ENCODE measurements at places on chromosomes 4 and X. TPM values are rescaled to one million over a fixed set of nuclear protein-coding genes. Genes with fewer than 3 reads are reported as not detected.

GRCh38 chr4:123477711-123478209, 81.2 kb downstream of the SPRY1 start:
- DNase-seq = no peak

- DNase-seq = no peak
Measured at GRCh38 chr4:146058531-146058930, 117.0 kb upstream of the LSM6 start.

DNA sequence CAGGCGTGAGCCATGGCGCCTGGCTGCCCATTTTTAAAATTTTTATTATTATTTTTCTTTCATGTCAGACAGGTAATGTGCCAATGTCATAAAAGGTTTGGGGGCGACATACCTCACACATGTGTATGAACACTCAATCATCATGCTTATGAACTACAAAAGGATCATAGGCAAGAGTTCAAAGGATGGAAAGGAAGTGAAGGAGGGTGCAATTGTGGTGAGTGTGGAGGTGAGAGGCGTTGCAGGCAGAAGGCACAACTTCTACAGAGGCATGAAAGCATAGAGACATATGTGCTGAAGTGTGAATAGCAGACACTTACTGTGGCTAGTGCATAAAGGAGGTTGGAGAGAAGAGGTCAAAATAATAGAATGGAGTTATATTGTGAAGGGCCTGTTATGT, 4.0 kb downstream of the IGFBP7 start:
- DNase-seq = no peak

GYPA gene
- not detected for total RNA-seq

DNA sequence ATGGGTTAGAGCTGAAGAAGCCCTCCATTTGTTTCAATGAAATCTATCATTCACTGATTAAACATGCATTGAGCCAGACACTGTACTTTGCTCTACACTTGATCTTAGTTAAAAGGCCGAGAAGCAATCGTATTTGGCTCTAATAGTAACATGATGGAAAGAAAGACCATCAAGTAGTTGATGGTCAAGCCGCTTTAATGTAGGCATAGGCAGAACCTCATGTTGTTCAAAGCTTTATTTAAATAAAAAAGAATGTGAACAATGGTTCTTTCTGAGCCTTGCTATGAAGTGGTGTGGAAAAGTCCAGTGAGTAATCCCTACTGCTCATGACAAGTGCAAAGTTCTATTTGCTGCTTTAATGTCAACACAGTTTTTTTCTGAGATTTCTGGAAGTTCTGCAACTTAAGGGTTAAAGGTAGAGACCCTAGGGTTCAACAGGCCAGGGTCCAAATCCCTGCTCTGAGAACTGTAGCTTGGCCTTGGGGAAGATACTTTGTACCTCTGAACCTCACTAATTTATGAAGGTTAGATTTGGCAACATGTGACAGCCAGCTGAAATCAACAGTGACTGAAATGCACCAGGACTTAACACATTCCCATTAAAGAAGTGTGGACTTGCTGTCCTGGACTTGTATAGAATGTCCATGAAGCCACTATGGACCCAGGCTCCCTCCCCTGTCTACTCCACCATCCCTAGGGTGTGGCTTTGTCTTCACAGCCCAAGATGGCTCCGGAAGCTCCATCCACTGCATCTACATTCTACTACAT, 17.9 kb upstream of the LAP3 start:
- no peak for DNase-seq

SOX3 gene
- 18.0 TPM for total RNA-seq

MAB21L2 gene
- not detected for total RNA-seq
